ENCODE measurements at places on chromosomes 6 and 20.

DNA sequence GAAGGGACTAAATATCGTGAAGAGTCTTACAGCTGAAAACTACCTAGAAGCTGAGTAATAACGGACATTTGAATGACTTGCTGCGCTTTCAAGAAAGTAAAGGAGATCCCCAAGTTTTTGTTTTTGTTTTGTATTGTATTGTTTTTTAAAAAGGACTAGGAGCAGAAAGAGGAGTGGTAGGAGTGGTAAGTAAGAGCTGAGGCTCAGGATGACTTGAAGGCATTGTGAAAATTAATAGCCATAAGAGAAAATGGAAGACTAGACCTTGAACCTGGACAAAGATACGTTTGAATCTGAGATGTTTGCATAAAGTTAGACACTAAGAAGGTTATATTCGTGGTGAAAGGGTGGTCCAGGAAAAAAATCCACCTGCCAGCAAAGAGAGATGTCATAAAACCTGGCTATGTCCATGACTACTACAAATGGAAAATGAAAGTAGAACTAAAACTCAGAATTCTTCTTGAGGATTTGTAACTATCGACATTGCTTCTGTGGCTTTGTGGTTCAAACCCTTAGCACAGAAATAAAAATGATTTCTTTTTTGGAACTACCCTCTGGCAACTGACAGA lies 824.8 kb upstream of the FLRT3 start:
- no peak for DNase-seq
- H3K27ac ChIP-seq = no peak overlapping the region
- H3K36me3 ChIP-seq = no peaks in the 10 kb centered on the region
- H3K4me1 ChIP-seq = peaks cover 11% of the 10 kb centered on the region

- no peak overlapping the region for H3K4me3 ChIP-seq
- H3K4me1 ChIP-seq = peaks cover 38% of the 10 kb centered on the region
- no peak for DNase-seq
- H3K27me3 ChIP-seq = peaks cover 2% of the 10 kb centered on the region
- peaks cover 32% of the 10 kb centered on the region for H3K36me3 ChIP-seq
- H3K27ac ChIP-seq = no peak overlapping the region
Observed at GRCh38 chr6:39196673-39197091, 32.6 kb downstream of the KCNK5 start.

GRCh38 chr20:58362970-58363369 lies 26.1 kb upstream of the VAPB start:
- DNase-seq = no peak
- H3K27me3 ChIP-seq = no peaks in the 10 kb centered on the region

GRCh38 chr6:108361312-108361932 lies 66.6 kb downstream of the AFG1L start:
- peaks cover 2% of the 10 kb centered on the region for H3K27me3 ChIP-seq
- H3K27ac ChIP-seq = no peak overlapping the region
- DNase-seq = no peak
- peaks cover 5% of the 10 kb centered on the region for H3K4me1 ChIP-seq

DNA sequence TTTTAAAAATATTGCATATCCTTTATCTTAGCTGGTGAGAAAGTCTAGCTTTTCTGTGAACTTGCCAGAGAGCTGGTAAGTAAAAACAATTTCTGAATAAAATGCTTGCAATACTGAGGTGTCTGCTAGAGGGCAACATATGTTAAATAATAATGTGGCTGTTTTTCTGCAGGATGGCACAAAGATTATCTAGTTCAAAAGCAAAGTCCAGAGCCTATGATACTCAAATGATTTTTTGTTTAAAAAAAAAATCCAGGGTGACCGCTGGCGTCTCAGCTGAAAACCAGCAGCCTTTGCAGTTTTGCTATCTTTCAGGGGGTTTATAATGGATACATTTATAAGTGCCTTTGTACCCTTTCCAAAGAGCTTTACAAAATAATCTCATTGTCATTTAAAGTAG lies 194.9 kb downstream of the PHACTR1 start:
- no peaks in the 10 kb centered on the region for H3K36me3 ChIP-seq
- H3K27ac ChIP-seq = no peak overlapping the region
- H3K27me3 ChIP-seq = peaks cover 4% of the 10 kb centered on the region
- no peak overlapping the region for H3K4me3 ChIP-seq

GRCh38 chr6:153575528-153575927 lies 444.4 kb upstream of the RGS17 start:
- H3K36me3 ChIP-seq = no peaks in the 10 kb centered on the region
- no peak overlapping the region for H3K4me3 ChIP-seq
- no peak overlapping the region for H3K27ac ChIP-seq
- no peaks in the 10 kb centered on the region for H3K27me3 ChIP-seq
- no peak for DNase-seq

DNA sequence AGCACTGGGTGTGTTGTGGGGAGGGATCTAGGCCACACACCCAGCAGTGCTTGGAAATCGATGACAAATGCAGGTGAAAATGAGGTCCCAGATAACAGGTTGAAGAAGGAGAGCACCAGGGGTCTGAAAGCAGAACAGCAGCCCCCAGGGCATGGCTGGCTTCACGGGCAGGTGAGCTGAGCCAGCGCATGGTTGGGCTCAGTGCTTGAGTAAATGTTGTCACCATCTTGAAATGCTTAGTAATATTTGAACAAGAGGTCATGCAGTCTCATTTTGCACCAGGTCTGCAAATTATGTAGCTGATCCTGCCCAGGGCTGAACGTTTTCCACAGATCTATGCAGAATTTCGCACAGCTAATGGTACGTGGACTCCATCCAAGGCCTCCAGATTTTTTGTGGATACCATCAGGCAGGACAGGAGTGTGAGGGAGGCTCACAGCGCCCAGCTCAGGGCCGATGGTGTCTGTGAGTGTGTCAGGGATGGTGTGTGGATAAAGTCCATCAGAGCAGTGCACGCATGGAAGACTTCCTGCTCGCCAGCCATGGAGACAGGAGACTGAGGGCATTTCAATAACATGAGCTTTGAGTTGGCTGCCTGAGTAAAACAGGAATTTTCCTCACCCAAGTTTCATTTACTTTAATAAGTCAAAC lies 53.1 kb upstream of the SNX9 start:
- H3K4me3 ChIP-seq = no peak overlapping the region
- peaks cover 11% of the 10 kb centered on the region for H3K36me3 ChIP-seq
- DNase-seq = no peak

DNA sequence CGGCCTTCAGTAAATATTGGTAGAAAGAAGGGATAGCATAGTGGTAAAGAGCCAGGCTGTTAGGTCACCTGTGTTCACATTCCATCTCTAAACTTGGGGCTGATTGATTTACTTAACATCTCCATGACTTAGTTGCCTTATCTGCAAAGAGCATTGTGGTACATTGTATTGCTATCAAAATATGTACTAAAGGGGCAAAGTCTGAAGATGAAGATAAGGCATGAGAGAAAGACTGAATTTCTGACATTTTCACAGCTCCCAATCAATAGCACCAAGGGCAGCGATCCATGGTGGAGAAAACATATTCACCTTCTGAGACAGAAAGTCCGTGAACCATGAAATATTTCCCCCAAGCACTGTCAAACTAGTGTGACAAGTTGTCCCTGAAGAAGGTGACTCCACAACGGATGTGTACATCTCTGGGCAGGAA lies 223.3 kb upstream of the STXBP5 start:
- H3K4me3 ChIP-seq = no peak overlapping the region
- H3K36me3 ChIP-seq = no peaks in the 10 kb centered on the region
- H3K4me1 ChIP-seq = no peaks in the 10 kb centered on the region
- no peak for DNase-seq
- H3K27me3 ChIP-seq = peaks cover 1% of the 10 kb centered on the region

DNA sequence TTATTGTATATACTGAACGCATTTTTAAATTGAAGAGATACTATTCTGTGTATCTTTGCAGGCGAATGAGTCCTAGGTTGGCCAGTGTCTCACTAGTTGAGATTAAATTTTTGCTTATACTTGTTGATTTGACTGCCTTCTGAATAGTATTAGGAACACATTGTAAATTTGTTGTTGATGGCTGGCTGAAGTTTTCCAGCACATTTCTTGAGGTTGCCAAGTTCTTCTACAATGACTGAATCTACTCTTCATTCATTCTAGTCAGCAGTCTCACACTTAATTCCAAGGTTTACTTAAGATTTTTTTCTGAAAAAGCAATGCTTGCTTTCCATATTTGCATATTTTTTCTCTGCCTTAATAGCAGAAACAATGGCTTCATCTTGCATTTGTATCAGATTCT lies 151.7 kb downstream of the ZFAND3 start:
- no peaks in the 10 kb centered on the region for H3K27me3 ChIP-seq
- H3K27ac ChIP-seq = no peak overlapping the region
- no peak overlapping the region for H3K4me3 ChIP-seq
- H3K4me1 ChIP-seq = peaks cover 23% of the 10 kb centered on the region
- H3K36me3 ChIP-seq = peaks cover 16% of the 10 kb centered on the region

DNA sequence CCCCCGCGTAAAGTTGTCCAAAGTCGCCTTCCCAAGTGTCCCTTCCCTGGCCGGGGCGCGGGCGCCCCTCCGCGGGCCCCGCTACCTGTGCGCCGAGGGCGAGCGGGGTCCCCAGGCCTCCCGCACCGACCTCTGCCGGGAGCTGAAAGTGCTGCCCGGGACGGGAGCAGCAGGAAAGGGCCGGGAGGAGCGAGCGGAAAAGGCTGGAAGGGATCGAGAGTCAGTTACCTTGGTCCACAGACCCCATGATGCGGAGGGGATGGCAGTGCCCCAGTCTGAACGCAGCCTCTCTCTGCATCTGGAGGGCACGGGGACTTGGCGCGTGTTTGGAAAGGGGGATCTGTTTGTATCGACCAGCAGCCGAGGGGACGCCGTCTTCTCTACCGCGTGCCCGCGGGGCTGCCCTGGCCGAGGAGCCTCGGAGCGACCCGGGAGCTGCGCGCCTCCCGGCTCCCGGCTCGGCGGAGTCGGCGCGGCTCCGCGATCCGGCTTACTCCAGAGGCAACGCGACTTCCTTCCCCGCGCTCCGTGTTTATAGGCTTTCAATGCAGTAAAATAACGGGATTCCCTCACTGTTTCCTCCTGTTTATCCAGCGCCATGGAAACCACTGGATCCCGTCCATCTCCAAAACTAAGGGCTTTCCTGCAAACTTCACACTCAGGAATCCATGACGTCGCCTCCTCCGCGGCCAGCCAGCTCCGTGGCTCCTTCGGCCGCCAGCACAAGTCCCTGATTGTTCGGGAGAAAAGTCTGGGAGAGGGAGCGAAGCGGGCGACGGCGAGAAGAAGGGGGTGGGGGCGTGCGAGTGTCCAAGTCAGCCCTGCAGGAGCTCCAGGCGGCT lies 20.0 kb upstream of the NFATC2 start:
- H3K36me3 ChIP-seq = peaks cover 3% of the 10 kb centered on the region
- peak overlapping the region; percentile 56 for H3K4me3 ChIP-seq
- DNase-seq = no peak
- peaks cover 71% of the 10 kb centered on the region for H3K27me3 ChIP-seq

DNA sequence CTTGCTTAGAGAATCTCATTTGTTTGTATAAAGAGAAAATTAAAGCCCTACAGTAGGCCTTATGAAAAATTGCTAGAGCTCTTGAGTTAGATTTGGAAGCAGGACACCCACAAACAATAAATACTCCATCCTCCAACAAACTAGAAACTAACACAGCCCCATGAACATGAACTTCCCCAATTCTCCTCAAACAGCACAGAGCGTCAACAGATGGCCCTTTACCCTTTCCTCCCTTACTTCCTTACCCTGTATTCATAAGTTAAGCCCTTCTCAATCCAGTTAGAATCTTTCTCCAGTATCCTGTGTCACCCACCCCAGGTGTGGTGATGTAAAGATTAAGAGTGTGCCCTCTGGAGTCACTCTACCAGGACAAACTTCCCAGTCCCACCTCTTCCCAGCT lies 113.7 kb downstream of the UNC5CL start:
- no peak overlapping the region for H3K4me3 ChIP-seq
- no peaks in the 10 kb centered on the region for H3K36me3 ChIP-seq

- no peaks in the 10 kb centered on the region for H3K36me3 ChIP-seq
- peaks cover 10% of the 10 kb centered on the region for H3K4me1 ChIP-seq
- no peak overlapping the region for H3K4me3 ChIP-seq
- no peak overlapping the region for H3K27ac ChIP-seq
- H3K27me3 ChIP-seq = peaks cover 5% of the 10 kb centered on the region
Observed at GRCh38 chr6:43817192-43817591, 47.2 kb downstream of the VEGFA start.

DNA sequence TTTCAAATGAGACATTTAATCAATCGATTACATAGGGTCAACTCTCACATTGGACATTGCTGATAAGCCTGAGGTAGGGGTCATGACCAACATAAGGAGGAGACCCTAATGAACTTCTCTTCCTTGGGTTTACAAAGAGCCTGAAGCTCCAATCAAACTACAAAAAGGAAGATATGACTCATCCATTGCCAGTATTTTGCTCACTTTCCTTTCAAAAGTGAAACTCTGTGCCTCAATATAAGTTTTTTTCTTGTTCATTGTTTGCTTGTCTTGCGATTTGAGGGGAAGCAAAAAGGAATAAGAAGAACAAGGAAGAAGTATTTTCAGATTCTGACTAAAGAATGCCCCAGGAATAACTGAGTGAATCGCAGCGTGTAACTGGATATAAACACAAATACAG lies 38.8 kb upstream of the KHDRBS2 start:
- DNase-seq = no peak
- no peak overlapping the region for H3K4me3 ChIP-seq
- H3K27ac ChIP-seq = no peak overlapping the region
- H3K36me3 ChIP-seq = no peaks in the 10 kb centered on the region
- H3K27me3 ChIP-seq = no peaks in the 10 kb centered on the region

- no peak for DNase-seq
- H3K36me3 ChIP-seq = no peaks in the 10 kb centered on the region
- no peak overlapping the region for H3K4me3 ChIP-seq
- peaks cover 3% of the 10 kb centered on the region for H3K27me3 ChIP-seq
- H3K27ac ChIP-seq = no peak overlapping the region
- H3K4me1 ChIP-seq = peaks cover 47% of the 10 kb centered on the region
Observed at GRCh38 chr6:186340-186965, 105.8 kb upstream of the DUSP22 start.

- DNase-seq = peak; percentile 55
- H3K27me3 ChIP-seq = peaks cover 20% of the 10 kb centered on the region
- H3K27ac ChIP-seq = peak overlapping the region; percentile 90
- peaks cover 14% of the 10 kb centered on the region for H3K36me3 ChIP-seq
Observed at GRCh38 chr20:49534255-49534712, 33.7 kb downstream of the PTGIS start.

GRCh38 chr6:134936931-134937330 lies 13.0 kb downstream of the ALDH8A1 start:
- no peaks in the 10 kb centered on the region for H3K27me3 ChIP-seq
- H3K4me3 ChIP-seq = no peak overlapping the region
- DNase-seq = no peak
- H3K36me3 ChIP-seq = peaks cover 22% of the 10 kb centered on the region

DNA sequence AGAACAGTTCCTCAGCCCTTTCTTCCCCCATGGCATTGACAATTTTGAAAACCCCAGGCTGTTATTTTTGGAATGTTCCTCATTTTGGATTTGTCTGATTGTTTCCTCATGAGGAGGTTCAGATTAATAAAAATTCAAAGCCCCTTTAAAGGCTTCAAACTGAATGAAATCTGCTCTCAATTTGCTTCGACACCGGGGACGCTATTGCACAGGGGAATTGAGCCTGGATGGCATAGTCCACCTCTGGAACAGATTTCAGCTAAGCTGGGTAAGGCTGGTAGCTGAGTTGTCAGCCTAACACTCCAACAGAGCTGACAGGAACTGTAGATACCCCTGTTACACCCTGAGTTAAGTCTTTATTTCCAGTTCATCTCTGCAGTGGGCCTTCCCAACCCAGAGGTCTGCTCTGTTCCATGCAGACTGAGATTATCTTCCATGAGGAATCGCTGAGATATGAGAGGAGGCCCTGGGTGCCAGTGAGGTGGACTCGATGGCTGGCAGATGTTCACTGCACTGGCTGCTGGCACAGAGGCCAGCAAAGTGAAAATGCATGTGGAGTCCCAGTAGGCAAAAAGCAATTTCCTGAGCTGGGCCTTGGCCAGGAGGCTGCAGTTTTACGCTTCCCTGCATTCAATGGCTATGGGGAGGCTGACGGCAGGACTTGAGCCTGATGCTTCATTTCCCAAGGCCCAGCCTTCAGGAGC lies 73.3 kb upstream of the PAX1 start:
- no peak overlapping the region for H3K4me3 ChIP-seq
- DNase-seq = no peak
- H3K4me1 ChIP-seq = no peaks in the 10 kb centered on the region
- H3K27me3 ChIP-seq = peaks cover 6% of the 10 kb centered on the region
